ENCODE measurements at places on chromosomes 3 and 15.

- no peak for DNase-seq
These were observed 232.6 kb upstream of the CHRM5 start for GRCh38 chr15:33735637-33736247.

- no peak for DNase-seq
These were observed 47.5 kb downstream of the SRGAP3 start for GRCh38 chr3:9201955-9202354.

- no peak for DNase-seq
These were observed 906.0 kb upstream of the ALCAM start for GRCh38 chr3:104460477-104461406.

- peak; percentile 28 for DNase-seq
These were observed 99.0 kb downstream of the TMCC1 start for GRCh38 chr3:129794311-129795185.

GRCh38 chr3:72446218-72447058 lies 401.8 kb downstream of the SHQ1 start:
- no peak for DNase-seq

- DNase-seq: no peak
These were observed 137.5 kb upstream of the CCNL1 start for GRCh38 chr3:157297328-157297915.
